ENCODE measurements at places on chromosomes 2 and 18.

GRCh38 chr2:160657196-160657595, 163.6 kb upstream of the RBMS1 start:
- no peak for DNase-seq

DNA sequence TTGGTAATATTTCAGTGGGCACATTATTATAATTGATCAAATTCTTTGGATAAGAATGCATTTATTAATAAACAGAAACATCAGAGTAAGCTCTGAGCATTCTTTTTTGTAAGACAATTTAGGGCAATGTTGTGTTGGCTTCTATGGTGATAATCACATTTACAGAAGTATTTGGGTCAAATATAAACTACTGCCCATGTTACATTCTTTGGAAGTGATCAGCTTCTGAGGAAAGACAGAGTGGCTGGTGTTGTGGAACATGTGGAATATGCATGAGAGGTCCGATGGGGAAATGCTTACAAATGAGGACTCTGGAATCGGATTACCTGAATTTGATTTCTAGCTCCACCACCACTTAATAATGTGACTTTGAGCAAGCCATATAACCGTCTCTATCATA, 19.4 kb downstream of the SERPINB13 start:
- no peak for DNase-seq

GRCh38 chr2:101473591-101473910, 1.4 kb downstream of the RFX8 start:
- no peak for DNase-seq

DNA sequence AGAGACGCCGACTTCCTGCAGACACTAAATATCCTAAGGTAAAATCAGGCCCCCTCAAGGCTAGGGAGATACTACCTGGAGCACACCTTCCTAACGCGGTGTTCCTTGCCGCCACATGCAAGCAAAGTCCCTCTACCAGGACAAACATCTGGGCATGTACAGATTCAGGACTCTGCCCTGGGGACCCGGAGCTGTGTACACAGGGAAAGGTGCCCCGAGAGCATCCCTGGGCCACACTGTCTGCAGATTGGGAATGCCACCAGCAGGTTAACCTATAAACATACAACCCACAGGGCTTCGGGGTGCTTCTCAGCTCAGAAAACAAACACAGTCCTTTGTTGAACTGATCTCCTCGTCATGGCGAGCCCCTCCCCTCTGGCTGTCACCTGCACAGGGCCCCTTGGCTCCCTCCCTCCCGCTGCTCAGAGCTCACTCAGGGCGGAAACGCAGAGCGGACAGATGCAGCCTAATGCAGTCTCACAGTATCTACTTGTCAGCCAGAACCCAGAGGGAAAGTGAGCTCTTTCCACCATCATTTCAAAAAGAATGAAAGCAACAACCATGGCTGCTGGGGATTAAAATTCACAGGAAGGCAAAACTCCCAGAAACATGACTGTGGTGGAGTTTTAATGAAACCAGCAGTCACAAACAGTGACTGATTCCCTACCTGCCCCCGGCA, 218.8 kb downstream of the HDAC4 start:
- no peak for DNase-seq

DNA sequence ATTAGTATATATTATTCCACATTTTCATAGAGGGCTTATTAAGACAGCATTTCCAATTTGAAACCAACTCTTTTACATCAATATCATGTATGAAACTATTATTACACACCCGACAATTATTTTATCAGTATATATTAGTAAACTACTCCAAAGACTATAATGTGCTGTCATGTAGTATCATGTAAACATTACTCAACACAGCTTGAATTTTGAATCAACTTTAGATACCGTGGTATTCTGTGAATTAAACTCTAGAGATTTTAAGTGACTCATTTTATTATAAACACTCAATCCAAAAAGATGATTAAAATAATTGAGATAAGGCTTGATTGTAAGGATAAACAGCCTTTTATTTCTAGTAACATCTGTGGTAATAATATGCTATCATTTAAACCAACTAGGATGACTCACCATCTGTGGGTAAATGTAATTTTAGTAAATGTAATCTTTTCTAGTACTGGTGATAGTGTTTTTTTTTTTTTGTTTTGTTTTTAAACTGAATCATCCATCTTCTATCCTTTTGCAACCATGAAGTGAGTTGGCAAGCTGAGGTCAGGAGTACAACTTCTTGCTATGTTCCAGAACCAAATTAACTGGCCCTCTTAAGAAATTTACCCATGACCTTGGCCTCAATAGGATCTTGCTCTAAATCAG, 144.3 kb upstream of the SMAD7 start:
- peak; percentile 33 for DNase-seq

GRCh38 chr2:77778917-77779316, 256.7 kb upstream of the LRRTM4 start:
- DNase-seq: no peak

GRCh38 chr2:128090575-128090944, 440 bp upstream of the UGGT1 start:
- DNase-seq: no peak

DNA sequence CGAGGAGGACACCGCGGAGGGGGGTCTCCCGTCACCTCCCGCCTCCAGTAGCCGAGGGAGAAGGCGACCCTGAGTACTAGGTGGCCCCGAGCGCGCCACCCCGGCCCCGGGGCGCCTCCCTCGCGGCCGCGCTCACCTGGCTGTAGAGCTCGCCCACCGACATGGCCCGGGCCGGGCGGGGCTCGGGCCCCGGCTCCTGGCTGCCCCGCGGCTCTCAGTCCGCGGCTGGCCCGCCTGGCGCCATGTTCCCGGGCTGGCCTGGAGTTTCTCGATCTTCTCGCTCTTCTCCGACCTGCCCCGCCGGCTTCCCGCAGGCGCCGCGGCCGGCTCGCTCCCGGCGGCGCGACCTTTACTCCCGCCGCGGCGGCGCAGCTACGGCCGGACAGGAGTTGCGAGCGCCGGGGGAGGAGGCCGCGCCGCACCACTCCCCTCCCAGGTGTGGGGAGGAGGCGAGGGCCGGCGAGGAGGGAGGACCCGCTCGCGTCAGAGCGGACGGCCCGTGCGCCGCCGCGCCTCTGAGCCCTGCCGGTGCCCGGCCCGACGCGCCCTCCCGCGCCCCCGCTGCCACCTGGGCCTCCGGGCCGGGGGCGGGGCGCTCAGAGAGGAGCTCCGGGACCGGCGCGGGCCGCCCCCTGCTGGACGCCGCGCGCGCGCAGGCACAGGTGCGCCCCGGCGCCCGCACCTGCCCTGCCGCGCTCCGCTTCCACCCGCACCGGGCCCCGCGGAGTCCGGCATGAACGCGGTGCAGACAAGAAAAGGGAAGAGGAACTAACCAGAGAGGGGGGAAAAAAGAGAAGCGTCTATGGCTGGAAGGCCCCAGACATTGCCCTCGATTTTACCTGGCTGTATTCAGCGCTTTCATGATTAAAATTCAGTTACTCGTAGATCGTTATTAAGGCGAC, at the start of gene MYO5B:
Gene MYO5B (minus strand): TSS at position 517 of the 902 bp plus-strand sequence. CDS start 354 bp downstream, at position 163.
- DNase-seq: no peak

DNA sequence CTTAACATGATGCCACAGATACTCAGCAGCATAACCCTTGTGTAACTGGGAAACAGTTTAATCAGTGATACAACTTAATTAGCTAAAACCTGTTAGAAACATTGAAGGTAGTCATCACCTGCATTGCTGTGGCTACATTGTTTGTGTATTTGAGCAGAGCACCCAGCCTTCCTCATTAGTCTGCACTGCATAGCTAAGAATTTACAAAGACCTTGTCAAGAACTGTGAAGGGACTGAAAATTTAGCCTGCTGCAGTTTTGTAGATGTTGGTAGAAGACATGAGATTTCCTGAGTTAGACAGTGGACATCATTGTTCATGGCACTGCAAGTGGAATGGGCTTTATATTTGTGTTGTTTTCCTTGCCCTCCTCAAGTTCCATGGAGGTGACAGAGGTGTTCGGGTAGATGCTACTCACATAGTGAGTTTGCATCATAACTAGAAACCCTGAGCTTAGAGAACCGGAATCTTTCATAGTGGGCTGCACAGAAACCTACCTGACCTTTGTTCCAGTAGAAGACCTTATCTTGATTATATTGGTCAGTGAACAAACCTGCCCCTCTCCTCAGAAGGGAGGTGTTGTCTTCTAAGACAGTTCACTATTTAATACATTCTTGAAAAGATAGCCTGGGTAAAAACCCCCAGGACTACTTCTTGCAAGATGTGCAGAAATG, 12.5 kb downstream of the VAPA start:
- DNase-seq: no peak

- no peak for DNase-seq
These were observed 357.7 kb upstream of the HNRNPA3 start for GRCh38 chr2:176854878-176855277.

DNA sequence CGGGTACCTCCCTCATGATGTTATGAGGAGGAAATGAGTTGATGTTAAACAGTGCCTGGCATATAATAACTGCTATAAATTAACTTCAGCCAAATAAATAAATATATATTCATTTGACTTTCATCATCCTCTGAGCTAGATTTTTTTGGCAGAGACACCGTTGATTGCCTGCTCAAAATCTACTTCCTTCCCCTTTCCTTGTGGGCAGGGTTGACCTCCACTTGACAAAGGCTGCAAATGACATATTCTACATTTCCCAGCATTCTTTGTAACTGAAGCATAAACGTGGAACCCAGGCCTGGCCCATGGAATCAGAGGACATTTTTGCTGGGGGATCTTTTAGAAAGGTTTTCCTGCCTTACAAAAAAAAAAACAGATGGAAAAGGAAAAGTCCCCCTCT, 177.8 kb downstream of the TXNL1 start:
- DNase-seq: no peak

DNA sequence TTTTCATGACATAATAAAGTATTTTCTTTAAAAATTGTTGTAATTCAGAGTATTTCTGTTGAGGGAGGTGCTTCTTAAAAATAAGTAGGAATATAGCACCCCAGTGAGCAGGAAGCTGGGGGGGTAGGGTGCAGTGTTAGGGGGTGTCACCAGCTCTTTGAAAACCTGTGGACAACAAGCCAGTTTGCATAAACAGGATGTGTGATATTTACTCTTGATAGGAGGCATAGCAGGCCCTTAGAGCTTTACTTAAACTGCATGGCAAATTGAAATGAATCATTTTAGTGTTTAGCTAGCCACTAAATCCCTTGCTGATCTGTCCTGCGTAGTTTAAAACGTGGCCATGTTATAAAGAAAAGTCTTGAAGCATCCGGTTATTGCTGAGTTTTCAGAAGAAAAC, 8.4 kb downstream of the TGIF1 start:
- DNase-seq: no peak

- DNase-seq: no peak
These were observed 1.5 kb downstream of the GRHL1 start for GRCh38 chr2:9952856-9953503.
